Esophagus squamous epithelium (tissue), 5 donors: ENCODE measurements at places on chromosomes 6 and 20.

DNA sequence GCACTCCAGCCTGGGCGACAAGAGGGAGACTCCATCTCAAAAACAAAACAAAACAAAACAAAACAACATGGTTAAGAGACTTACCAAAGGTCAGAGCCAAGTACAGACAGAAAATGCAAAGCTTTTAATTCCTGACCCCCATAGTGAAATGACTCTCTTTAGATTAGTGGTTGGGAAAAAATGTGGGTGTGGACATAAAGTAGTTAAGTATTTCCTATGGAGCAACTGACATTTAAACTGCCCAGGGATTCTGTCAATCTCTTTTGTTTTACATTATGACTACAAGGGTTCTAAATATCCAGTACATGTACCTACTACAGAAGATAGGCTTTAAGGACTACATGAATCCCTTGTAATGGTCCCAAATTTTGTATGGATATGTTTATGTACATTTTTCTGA lies 75.1 kb downstream of the IRAK1BP1 start:
- no peak overlapping the region for H3K27ac ChIP-seq
- H3K36me3 ChIP-seq, result peaks cover 96% of the 10 kb centered on the region
- H3K4me1 ChIP-seq, result no peaks in the 10 kb centered on the region
- H3K27me3 ChIP-seq, result no peaks in the 10 kb centered on the region
- no peak overlapping the region for H3K4me3 ChIP-seq

GRCh38 chr6:4645713-4646360 lies 130.4 kb upstream of the CDYL start:
- H3K36me3 ChIP-seq, result no peaks in the 10 kb centered on the region
- no peak overlapping the region for H3K4me3 ChIP-seq
- no peaks in the 10 kb centered on the region for H3K27me3 ChIP-seq
- peaks cover 10% of the 10 kb centered on the region for H3K4me1 ChIP-seq

GRCh38 chr20:32894711-32895355 lies 36.1 kb downstream of the EFCAB8 start:
- H3K27me3 ChIP-seq, result no peaks in the 10 kb centered on the region
- H3K4me1 ChIP-seq, result peaks cover 14% of the 10 kb centered on the region
- DNase-seq, result no peak
- no peak overlapping the region for H3K4me3 ChIP-seq

DNA sequence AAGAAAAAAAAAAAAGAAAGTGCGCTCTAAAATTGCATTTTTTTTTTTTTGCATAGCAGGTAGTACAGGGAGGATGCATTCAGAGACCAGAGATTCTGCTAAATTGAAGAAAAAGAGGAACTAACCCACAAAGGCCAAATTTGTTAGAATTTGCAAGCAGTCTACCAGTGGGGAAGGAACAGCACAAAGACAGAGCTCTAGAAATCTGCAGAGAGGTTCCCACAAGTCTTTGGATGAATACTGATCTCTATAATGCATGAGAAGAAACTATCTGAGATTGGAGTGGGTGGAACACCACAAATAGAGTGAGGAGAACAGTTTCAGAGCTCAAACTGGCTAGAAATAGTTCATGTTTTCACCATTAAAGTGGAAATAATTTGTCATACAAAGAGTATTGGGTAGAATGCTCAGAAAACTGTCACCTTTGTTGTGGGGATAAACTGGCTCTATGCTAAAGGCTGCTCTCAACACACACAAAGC lies 79.6 kb upstream of the AHI1 start:
- DNase-seq, result no peak
- no peak overlapping the region for H3K4me3 ChIP-seq
- H3K4me1 ChIP-seq, result no peaks in the 10 kb centered on the region
- no peaks in the 10 kb centered on the region for H3K36me3 ChIP-seq

GRCh38 chr20:57633945-57634491 lies 13.8 kb upstream of the ZBP1 start:
- H3K4me1 ChIP-seq, result no peaks in the 10 kb centered on the region
- H3K27ac ChIP-seq, result no peak overlapping the region
- no peak for DNase-seq

DNA sequence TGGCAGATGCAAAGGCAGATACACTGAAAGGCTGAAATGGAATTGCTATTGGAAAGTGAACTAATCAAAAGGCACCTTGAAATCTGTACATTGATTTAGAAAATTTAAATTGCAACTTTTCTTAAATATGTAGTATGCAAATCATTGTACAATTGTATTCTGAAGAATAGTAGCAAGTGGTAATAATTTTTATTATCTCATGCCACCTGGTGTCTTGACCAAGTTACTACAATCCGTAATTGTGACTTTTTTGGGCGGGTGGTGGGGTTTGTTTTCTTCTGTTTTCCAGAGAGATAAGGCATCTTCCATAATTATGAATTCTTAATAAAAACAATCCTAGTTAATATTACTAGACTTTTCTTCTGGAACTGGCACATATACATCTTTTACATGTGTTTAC lies 12.5 kb upstream of the BCKDHB start:
- H3K4me1 ChIP-seq, result no peaks in the 10 kb centered on the region
- no peak overlapping the region for H3K27ac ChIP-seq
- DNase-seq, result no peak
- no peak overlapping the region for H3K4me3 ChIP-seq
- H3K36me3 ChIP-seq, result no peaks in the 10 kb centered on the region

DNA sequence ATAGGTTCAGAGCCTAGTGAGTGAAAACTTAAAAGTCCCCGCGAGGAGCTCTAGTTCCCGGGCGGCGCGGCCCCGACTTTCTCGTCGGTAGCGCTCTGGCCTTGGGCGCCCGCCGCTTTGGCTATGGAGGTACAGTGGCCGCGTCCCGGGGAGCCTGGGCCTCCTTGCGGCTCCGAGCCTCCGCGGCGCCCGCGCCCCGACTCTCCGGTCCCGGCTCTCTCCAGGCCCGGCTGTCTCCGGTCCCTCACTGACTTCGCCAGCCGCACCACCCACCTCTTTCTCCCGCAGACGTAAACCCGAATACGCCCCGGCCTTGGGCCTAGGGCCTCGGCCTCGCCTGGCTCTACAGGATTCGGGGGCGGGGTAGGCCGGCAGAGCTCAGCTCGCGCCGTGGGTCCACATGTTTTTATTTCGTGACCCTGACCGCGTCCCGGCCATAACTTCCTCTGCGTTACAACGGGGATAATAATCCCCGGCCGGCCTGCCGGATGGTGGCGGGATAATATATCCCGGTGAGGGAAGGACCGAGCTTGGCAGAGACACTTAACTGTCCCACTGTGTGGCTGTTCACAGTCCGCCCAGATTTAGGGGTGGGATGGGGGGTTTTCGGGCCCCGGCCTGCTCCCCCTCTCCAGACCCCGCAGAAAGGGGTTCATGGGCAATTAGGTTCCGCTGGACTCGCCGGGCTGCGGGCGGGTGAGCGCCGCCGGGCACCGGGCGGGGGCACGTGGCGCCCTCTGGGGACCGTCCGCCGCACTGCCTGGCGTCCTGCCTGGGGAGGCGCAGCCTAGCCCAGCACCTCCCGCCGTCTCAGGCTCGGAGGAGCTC lies 10.0 kb upstream of the TBX18 start:
- no peaks in the 10 kb centered on the region for H3K36me3 ChIP-seq
- peaks cover 100% of the 10 kb centered on the region for H3K27me3 ChIP-seq
- no peak for DNase-seq
- peak overlapping the region; percentile 17 for H3K27ac ChIP-seq
- peaks cover 20% of the 10 kb centered on the region for H3K4me1 ChIP-seq

- no peaks in the 10 kb centered on the region for H3K36me3 ChIP-seq
- no peak for DNase-seq
- H3K27ac ChIP-seq, result no peak overlapping the region
- H3K27me3 ChIP-seq, result no peaks in the 10 kb centered on the region
- H3K4me3 ChIP-seq, result no peak overlapping the region
Observed at GRCh38 chr20:50412069-50412468, 98.1 kb upstream of the PTPN1 start.
